ENCODE measurements at places on chromosomes 4 and X.

GRCh38 chr4:31415629-31416028 is 695.5 kb downstream of the PCDH7 start:
- DNase-seq, result no peak

GRCh38 chr4:123073650-123074049 is 151.3 kb upstream of the NUDT6 start:
- no peak for DNase-seq

DNA sequence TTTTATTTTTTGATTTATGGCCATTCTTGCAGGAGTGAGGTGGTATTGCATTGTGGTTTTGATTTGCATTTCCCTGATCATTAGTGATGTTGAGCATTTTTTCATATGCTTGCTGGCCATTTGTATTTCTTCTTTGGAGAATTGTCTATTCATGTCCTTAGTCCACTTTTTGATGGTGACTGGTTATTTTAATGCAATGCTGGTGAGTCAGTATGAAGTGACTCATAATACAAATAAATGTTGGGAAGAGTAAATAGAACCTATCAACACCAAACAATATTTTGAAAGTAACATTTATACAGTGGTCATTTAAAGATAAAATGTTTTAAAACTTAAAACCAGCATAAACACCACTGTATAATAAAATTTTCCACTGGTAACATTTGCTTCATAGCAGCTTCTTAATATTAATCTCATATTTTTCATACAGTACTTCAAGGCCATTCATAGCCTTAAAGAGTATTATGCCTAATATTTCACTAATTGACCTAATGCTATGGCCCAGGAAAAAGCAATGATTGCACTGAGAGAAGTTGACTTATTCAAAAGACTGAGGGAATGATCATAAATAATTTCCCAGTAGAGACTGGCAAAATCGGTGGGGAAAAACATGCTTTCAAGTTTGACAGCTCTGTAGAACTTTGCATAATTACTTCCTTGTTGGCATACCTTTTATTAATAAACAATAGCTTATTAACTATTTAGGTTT is 33.9 kb downstream of the CASK start:
- DNase-seq, result no peak

GRCh38 chr4:149766135-149766534 is 49.5 kb downstream of the IQCM start:
- DNase-seq, result no peak

DNA sequence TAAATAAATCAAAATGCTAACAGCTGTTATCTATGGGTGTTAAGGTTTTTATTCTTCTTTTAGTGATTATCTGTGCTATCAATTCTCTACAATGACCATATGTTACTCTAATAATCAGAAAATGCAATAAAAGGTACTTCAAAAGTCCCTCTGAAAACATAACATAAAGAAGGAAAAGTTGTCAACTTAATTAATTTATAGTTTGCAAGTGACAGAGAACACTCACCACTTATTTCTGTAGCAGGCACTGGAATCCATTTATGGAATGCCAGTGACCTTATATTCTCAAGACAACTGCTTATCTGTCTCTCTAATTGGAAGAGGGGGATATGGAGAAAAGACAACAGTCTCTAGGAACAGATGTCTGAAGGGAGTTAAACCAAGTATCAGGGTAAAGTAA is 25.6 kb upstream of the PLS3 start:
- DNase-seq, result no peak

- no peak for DNase-seq
These were observed 4.6 kb downstream of the RAB33A start for GRCh38 chrX:130176354-130176776.

- DNase-seq, result no peak
These were observed 153.0 kb downstream of the CBR4 start for GRCh38 chr4:168857009-168857408.

DNA sequence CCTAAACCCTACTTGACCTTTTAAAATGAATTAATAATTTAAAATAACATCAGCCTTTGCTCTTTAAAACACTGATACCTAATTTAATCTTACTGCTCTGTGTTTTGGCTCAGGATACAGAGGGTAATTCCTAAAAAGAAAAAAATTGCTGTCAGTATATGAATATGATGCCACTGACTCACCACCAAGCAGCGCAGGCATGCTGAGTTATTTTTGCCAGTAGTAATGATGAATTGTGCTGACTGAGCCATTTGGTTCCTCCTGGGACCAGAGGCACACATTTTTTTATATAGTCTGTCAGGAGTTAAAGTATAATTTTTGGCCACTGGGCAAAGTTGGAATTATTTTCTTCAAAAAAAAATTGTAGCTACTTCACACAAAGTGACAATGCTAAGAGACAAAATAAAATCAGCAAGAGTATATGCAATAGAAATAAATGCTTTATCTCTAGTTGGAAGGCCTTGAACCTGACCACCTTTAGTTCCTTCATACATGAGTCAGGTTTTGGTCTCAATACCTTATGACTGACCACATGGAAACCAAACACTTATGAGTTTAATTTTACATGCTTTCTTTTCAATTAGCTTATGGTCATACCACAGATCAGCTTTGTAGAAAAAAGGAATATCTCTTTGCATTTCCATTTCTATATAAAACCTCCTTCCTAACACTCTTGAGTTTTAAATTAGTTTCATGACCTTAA is 115.1 kb downstream of the PPP3CA start:
- no peak for DNase-seq

GRCh38 chr4:18880871-18881270 is 859.3 kb upstream of the LCORL start:
- no peak for DNase-seq

GRCh38 chrX:137574784-137575293 is 8.9 kb downstream of the ZIC3 start:
- no peak for DNase-seq

DNA sequence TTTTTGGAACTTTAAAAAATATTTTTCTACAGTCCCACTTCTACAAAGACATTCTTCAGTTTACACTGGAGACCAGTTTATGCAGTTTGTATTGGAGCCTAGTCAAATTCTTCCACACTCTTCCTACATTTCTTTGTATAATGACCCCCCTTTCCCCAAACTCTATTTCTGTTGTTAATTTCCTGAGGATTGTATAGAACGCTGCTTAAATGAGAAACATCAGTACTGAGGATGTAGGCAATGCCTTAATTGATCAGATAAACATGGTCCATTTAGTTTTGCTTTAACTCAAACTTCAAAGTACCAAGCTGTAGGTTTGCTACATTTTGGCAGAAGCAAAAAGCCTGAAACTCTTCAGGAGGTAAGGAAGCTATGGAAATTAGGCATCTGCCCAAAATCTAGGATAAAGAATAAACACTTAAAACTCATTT is 155.5 kb downstream of the SLC7A11 start:
- no peak for DNase-seq

- no peak for DNase-seq
These were observed 103.5 kb upstream of the BOD1L1 start for GRCh38 chr4:13731019-13731418.

DNA sequence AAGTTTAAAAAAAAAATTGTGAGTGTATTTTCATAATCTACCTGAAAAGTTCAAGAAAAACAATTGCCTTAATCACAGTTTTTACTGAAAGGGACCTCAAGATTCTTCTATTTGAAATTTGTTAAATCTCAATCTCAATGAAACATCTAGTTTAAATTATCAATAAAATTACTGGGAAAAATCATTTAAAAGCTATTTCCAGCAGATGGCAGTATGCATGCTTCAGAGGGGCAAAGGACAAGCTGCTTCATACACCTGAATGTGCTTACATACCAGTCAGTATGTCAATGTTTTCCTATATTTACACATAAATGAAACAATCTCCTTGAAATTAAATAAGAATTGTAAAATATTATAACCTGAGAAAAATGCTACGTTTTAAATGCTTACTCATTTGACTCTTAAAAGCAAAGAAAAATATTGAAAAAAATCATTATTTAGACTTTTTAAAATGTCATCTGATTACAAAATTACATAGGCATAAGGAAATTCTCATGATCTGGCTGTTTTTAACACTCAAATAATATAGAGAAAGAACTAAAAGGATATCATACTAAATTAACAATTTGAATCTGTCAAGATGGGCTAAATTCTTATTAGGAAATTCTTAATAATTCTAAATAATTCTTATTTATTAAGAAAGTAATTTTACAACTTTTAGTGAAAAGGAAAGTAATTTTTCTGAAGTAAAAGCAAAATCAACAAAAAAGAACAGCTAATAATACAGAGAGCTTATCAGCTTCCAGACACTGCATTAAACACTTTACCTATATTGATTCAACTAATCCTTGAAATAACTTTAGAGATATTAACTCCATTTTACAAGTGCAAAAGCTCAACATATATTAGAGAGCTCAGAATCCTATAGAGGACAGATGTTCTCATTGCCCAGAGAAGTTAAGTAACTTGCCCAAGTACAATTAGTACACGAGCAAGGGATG is 242.1 kb downstream of the ADAMTS3 start:
- peak; percentile 43 for DNase-seq

GRCh38 chrX:131588995-131589394 is 45.1 kb downstream of the OR13H1 start:
- no peak for DNase-seq

DNA sequence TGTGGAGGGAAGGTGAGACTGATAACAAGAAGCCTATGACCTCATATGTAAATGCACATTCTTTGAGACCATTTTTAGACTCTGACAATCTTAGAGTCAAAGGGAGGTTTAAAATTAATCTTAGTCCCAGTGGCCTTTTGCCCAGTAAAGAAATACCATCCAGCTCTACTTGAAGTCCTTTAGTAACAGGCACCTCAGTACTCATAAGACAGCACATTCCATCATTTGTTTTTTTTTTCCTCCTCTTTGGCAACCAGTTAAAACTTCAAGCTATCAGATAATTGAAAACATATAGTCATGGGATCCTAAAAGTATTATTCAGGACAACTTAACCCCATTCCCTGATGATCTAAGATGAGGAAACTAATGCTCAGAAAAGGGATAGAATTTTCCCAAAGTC is 4.6 kb downstream of the EDA2R start:
- DNase-seq, result no peak

- DNase-seq, result no peak
These were observed 6.4 kb downstream of the ZCCHC18 start for GRCh38 chrX:104118765-104119164.

DNA sequence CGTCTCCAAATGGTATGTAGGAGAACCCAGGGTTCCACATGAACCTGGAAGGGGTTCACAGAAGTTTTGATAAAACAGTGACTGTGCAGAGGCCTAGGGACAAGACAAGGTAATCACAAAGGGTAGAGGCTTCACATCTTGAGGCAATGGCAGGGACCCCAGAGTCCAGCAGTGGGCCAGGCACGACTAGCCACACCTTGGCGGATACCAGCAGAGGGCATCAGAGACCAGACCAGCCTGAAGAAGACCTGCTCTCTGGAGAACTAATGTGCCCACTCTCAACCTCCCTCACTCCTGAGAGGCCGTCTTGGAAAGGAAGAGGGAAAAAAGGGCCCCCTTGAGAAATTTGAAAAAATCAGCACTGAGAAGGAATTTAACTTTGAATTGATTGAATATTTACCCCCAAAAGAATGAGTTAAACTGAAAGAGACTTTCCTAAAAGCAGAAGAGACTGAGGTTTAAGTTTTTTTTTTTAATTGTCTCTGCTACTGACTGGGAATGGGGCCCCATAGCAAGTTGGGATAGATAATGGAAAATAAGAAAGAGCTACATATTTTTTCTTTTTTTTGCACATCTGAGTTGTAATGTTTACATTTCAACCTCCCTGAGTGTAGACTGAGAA is 243.8 kb upstream of the JADE1 start:
- DNase-seq, result no peak

- DNase-seq, result no peak
These were observed 27.5 kb downstream of the HUWE1 start for GRCh38 chrX:53659039-53659438.

DNA sequence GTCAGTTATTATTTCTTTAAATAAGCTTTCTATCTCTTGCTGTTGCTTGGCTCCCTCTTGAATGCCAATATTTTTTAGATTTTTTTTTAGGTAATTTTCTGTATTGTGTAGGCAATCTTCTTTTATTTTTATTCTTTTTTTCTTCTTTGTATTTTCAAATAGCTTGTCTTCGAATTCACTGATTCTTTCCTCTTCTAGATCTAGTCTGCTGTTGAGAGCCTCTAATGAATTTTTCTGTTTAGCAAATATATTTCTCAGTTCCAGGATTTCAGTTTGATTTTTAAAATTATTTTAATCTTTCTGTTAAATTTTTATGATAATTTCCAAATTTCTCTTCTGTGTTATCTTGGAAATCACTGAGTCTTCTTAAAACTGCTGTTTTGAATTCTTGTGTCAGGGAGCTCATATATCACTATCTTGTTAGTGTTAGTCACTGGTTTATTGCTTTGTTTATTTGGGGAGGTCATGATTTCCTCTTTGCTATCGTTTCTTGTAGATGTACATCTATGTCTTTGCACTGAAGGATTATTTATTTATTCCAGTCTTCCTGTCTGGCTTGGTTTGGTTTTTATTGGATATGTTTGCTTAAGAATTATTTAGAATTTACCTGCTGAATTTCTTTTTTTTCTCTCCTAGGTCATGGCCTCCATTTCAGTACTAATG is 39.9 kb upstream of the GPRIN3 start:
- no peak for DNase-seq

DNA sequence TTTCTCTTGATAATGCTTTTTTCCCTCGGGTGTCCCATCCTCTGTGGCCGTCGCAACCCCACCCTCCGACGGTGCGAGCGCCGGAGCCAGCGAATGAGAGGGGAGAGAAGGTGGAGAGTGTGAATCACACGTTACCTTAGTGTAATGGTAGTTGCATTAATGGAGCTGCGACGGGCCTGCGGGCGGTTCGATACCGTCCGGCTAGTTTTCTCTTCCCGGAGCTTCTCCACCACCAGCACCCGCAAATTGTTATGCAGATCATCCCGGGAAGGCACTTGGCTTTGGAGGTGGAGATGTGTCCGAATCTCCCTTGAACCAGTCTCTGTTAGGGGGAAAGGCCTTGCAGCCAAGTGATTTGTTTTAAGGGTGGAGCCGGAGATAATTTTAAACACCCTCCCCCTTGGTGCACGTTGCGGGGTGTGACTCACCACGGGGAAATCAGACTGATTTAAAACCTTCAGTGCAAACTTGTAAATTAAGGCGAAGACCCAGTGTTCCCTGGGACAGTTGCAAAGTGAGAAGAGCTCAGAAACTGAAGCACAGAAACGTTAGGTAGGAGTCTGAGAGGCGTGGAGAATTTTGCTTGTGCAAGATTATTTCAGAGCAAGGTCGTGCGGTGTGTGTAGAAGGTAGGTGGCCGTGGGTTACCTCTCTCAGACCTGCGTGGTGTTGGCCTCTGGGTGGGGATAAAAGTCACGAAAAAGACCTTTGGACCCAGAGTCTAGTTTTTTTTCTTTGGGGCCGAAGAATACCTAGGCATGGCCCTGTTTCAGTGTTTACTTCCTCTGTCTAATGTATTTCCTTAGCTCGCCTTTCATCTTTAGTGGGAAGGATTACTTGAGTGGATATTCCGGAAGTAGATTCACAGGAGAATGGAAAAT is 1.3 kb downstream of the AFF1 start:
- peak; percentile 89 for DNase-seq

GRCh38 chrX:72351606-72352334 is 46.1 kb upstream of the CITED1 start:
- DNase-seq, result no peak

DNA sequence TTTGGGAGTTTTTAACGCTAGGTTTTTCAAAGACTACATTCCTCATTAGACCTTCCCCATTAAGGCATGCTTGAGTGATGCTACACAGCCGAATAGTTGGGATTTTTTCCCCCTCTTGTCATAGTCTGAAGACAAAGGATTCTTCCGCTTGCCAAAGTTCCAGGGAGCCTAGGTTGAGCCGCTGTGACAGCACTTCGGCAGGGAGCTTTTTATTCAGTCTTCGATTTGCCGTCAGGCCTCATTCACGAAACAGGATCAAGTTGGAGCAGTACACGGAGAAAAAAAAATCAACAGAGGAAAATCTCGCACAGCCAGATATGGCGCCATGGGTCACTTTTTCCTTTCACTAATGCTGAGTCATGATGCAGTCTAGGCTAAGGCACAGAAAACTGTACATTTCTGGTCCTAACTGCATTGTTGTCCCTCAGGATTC is 24.3 kb downstream of the SHROOM3 start:
- peak; percentile 34 for DNase-seq
